ENCODE measurements at places on chromosomes 7 and 10.

GRCh38 chr10:61763778-61764177 is 101.0 kb downstream of the CABCOCO1 start:
- DNase-seq, result no peak

DNA sequence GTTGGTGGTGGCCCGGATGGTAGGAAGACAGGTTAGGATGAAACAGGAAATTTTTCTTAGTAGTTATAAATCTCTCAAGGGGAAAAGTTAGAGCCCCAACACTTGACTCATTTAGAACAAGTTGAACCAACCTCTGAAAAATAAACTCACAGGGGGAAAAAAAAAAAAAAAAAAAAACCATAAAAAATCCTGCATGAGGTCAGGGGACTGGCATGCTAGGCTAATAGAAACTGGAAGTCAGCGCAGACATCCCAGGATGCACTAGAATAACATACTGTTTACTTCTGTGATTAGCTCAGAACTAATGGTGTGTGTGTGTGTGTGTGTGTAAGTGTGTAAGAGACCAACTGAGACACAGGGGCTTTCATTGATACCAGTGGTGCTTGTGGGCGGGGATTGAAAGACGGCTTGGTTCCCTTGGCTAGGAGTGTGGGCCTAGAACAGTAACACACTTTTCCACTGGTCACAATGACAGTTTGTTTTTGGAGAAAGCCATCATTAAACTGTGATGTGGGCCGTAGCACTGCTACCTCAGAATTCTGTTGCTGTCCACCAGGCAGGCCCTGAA is 491.6 kb upstream of the GALNT17 start:
- DNase-seq, result no peak

DNA sequence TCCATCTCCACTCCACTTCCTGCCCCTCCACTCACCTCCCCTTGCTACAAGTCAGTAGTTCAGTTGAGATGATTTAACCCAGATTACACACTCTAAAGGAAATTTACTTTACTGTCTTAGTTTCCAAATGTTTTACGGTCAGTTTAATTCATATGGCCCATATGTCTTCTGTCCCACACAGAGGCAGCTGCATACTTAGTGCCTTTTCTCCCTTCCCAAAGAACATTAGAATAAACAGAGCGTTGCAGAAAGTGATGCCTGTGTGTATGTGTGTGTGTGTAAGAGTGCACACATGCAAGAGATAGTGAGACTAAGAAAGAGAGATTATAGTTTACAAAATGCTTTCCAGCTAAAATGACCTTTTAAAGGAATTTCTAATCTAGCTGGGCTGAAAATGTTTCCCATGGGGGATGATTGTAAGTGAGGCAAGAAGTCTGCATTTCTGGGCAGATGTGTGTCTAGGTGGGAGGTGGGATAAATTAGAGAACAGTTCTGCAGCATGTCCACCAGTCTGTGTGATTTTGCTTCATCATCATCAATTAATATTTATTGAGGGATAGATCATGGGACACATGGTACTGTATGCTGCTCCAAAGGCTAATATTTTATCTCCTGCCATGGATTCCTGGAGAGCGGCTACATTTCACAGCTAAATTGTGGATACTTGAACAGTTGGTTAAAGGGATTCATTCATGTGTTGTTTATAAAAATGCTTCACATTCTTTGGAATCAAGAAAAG is 81.5 kb downstream of the NXPH1 start:
- DNase-seq, result no peak

- DNase-seq, result no peak
Observed at GRCh38 chr10:51462076-51462779, 237.2 kb downstream of the CSTF2T start.

DNA sequence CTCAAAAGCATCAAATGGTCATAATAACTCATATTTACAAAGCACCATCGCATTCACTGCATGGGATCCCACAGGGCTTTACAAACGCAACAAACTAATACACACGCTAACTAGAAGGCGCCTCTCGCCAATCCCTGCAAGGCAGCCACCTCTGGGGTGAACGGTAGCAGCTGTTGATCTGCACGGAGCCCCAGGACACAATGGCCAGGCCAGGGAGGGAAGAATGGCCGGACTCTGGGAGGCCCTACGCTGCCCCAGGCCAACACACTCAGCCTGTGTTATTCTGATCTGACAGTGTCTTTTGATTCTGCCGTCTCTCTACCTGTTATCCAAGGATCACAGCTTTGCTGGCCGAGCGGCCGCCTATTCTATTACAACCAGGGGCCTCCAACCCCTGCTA is 41.8 kb downstream of the HABP2 start:
- DNase-seq, result no peak

DNA sequence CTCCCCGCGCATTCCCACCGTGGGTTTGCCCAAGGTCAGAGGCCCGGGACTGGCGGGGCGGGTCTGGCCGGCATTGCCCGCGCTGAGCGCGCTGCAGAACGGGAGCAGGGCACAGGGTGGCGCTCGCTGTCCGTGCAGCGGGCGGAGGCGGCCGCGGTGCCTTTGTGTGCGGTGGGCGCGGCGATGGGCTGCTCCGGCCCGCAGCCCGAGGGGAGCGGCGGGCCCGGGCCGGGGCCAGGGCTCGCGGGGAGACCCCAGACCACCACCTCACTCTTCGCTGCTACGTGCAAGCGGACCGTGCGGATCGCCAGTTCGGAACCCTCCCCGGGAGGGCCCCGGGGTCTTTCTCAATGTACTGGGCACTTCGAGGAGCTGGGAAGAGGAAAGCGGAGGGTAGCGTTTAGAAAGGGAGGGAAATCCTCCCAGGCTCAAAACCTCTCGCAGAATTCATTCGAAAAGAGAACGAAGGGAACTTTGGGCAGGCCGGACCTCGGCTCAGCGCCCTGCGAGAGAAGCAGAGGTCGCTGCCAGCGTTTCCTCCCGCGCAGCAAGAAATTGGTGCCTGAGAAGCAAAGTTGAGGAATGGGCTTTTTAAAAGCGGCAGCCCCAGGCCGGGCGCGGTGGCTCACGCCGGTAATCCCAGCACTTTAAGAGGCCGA is 8.5 kb downstream of the SP8 start:
- no peak for DNase-seq

GRCh38 chr10:90051053-90051452 is 349.7 kb downstream of the KIF20B start:
- DNase-seq, result no peak

DNA sequence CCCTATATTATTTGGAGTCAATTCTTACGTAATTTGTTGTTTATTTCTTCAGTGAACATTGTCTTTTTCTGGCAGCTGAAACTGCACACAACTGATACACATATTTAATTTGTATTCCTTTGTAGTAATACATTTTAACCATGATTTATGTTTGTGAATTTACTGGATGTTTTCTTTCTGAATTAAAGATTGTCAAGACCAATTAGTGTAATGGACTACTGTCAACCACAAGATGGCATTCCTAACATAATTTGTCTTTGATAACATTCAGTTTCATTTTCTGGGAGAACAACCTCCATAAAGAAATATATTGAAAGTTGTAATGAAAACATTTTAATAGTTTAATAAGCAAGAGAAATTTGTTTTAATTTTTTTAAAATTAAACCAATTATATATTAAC is 10.1 kb downstream of the THNSL1 start:
- no peak for DNase-seq

- DNase-seq, result no peak
Observed at GRCh38 chr7:135932131-135932530, 45.0 kb downstream of the MTPN start.

- DNase-seq, result no peak
Observed at GRCh38 chr10:133185421-133185820, 25.4 kb downstream of the KNDC1 start.

DNA sequence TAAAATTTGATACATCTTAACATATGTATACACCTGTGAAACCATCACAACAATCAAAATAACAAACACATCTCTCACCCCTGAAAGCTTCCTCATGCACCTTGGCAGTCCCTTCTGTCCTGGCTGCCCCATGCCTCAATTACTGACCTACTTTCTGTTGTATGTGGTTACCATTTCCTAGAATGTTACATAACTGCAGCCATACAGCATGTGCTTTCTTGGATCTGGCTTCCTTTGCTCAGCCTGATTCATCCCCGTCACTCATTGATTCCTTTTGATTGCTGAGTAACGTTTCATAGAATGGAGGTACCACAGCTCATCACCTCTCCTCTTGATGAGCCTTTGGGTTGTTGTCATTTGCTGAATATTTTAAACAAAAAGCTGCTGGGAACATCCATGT is 165.3 kb downstream of the CELF2 start:
- no peak for DNase-seq

DNA sequence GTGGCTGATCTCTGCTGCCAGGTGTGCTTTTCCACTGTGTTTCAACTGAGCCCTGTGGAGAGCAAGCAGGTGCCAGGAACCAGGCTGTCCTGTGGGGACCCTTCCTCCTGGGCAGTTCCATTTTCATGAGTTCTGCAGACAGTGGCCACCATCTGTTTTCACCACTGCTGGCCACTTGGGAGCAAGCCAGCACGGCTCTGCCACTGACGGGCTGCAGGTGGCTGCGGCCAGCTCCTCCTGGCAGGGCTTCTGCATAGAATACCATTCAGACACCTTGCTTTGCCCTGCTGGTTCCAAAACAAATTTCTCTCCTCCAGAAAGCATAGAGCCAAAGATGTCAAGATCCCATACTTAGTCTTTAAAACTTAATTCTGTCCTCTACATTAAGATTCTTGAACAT is 48.3 kb downstream of the LANCL2 start:
- DNase-seq, result no peak

- DNase-seq, result no peak
Observed at GRCh38 chr7:31953432-31953831, 116.8 kb downstream of the PDE1C start.

DNA sequence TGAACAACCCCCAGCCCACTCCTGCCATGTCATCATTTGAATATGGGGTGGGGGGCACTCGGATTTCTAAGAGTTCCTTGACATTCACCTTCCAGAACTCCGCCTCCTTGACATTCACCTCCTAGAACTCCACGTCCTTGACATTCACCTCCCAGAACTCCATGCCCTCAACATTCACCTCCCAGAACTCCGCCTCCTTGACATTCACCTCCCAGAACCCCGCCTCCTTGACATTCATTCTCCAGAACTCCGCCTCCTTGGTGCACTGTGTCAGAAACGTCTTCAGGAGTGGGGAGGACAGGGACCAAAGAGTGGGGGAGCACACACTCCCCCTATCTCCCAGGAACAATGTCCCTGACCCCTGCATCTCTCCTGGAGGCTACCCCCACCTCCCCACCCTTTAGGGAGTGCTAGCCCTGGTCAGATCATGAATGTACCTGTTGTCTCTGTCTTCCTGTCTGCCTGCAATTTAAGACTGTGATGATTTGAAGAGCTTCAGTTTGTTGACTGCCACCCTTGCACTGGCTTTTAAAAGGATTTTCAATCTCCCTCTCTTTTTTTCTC is 110.1 kb downstream of the NPTX2 start:
- DNase-seq, result no peak

GRCh38 chr7:74051193-74051592 is 23.2 kb downstream of the ELN start:
- no peak for DNase-seq

DNA sequence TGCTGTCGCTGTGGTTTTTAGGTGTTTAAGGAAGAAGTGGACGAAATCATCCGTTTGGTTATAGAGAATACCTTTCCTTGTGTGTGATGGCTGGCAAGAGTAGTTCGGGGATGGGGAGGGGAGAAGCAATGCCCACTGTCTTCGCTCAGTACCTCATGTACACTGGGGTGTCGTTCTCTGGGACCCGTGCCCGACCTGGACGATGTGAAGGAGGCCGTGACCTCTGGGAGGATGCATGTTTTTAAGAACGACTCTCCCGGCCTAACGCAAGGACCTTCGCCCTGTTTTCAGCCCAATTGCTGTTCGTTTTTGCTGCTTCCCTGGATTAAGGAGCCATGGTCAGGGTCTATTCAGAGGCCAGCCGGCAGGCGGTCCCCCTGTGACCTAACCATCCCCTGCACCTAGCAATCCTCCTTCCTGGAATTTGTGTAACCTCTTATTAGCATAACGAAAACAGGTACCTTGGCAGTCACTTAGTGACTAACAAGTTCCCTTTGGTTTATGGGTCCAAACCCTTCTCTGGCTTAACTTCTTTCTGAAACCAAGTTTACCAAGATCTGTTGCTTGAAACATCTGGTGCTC is 1.3 kb downstream of the NFE2L3 start:
- no peak for DNase-seq

GRCh38 chr7:94590526-94591162 is 65.3 kb downstream of the SGCE start:
- no peak for DNase-seq

DNA sequence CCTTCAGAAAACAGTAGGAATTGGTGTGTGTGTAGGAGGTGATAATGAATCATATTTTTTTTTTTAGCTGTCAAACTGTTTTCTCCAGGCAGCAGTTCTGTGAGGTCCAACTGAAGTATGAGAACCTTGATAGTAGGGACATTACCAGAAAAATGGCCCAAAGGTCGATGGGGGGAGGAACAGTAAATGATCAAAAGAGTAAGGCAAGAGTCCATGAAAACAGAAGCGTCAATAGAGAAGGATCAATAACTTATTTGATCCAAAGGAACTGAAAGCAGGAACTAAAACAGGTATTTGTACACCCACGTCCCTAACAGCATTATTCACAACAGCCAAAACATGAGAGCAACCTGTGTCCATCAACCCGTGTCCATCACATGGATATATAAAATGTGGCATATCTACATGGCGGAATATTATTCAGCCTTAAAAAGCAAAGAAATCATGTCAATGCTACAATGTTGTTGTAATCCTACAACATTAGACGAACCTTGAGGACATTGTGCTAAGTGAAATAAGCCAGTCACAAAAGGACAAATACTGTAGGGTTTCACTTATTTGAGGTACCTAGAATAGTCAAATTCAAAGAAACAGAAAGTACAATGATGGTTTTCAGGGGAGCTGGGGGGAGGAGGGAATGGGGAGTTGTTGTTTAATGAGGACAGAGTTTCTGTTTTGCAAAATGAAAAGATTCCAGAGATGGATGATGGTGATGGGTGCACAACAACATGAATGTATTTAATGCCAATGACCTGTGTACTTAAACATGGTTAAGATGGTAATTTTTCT is 214.0 kb upstream of the KLF14 start:
- DNase-seq, result no peak

DNA sequence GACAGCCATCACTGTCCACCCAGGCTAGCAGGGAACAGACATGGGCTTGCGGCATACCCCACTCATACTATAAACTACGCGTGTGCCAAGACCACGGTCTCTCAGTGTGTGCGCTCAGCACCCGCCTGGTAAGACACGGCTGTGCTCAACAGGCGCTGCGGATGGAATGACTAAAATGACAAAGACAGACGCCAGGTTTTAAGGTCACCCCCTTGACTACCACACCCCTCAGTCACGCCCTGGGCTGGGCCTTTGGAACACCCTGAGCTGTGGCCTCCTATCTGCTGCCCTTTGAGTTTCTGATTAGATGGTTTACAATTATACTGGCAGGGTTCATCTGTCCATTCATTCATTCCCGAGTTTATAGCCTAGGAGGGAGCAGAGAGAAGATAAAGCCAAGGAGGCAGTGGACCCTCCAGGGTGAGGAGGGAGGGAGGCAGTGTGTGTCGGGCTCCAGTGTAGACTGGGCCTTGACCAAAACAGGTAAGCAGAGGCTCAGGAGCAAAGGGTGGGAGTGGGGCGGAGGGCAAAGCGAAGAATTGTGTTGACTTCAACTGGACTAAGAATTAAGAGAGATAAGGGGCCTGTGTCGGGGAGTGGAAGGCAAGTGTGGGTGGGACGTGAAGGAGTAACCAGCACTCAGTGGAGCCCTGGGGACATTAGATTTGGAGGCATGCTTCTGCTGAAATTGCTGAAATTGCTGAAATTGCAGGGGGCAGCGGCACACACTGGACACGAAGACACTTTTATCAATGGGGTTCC is 35.0 kb downstream of the TNS3 start:
- no peak for DNase-seq
